Neural progenitor cell (in vitro differentiated cells): ENCODE measurements at places on chromosomes 4 and X. TPM values are rescaled to one million over a fixed set of nuclear protein-coding genes. Genes with fewer than 3 reads are reported as not detected.

DNA sequence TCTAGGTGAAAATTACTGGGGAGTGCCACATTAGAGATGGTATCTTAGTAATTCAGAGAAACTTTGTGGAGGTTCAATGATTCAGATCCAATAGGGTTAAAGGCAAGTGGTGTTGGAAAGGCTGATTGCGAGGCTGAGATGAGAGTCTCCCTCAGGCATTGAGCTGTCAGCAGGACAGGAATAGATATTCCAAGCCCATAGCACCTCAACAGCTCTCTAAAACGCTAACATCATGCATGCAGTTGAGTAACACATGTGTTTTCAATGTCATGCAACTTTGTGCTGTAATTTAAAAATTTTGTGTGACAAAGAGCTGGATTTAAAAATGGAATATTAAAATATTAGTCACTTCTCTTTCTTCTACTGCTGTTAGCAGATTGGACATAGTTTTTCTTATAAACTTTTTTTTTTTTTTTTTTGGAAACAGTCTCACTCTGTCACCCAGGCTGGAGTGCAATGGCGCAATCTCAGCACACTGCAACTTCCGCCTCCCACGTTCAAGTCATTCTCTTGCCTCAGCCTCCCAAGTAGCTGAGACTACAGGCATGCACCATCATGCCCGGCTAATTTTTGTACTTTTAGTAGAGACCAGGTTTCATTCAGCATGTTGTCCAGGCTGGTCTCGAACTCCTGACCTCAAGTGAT lies 173.5 kb upstream of the C1QTNF7 start:
- H3K4me3 ChIP-seq: no peak overlapping the region
- H3K27me3 ChIP-seq: no peaks in the 10 kb centered on the region
- H3K27ac ChIP-seq: no peak overlapping the region
- H3K36me3 ChIP-seq: no peaks in the 10 kb centered on the region
- no peaks in the 10 kb centered on the region for H3K4me1 ChIP-seq

DNA sequence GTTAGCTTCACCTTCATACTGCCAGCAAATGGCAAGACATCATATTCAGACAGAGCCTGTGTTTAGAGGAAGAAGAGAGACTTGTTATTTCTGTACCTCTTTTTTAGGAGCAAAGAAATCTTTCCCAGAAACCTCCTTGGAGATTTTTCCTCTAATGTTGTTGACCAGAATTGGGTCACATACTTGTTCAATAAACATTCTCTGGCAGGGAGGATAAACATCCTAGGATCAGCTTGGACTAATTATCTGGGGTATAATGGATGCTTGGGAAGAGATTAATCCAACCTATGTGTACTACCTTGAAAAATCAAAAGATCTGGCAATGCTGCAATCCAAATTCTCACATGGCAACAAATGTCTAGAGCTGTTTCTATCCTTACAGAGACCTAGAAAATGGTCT lies 8.4 kb upstream of the PRSS12 start:
- H3K27ac ChIP-seq: no peak overlapping the region
- no peaks in the 10 kb centered on the region for H3K27me3 ChIP-seq
- no peak for DNase-seq
- H3K36me3 ChIP-seq: no peaks in the 10 kb centered on the region
- H3K4me1 ChIP-seq: no peaks in the 10 kb centered on the region

DNA sequence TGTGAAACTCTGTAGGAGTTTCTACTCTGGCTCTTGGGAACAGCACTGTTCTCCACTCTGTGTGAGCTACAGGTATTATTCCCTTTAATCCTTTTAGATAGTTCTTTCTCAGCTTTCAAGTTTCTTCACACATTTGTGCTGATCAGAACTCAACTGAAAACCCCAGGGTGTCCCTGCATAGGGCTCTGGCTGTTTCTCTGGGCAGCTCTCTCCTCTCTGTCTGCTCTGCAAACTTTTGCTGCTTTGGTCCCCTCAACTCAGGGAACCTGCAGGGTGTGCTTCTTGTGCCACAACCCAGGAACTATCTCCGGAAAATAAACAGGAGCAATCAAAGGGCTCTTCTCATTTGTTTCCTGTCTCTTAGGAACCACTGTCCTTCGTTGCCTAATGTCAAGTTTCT lies 196.6 kb upstream of the GABRA2 start:
- peak overlapping the region; percentile 21 for H3K27ac ChIP-seq
- no peak overlapping the region for H3K4me3 ChIP-seq
- DNase-seq: peak; percentile 13
- peaks cover 6% of the 10 kb centered on the region for H3K4me1 ChIP-seq

The CFAP99 gene
- total RNA-seq: not detected in 2 replicates

GRCh38 chrX:109619771-109620170 lies 5.2 kb downstream of the KCNE5 start:
- no peaks in the 10 kb centered on the region for H3K4me1 ChIP-seq
- no peaks in the 10 kb centered on the region for H3K36me3 ChIP-seq

GRCh38 chrX:147478899-147479298 lies 432.8 kb upstream of the FMR1 start:
- no peaks in the 10 kb centered on the region for H3K27me3 ChIP-seq
- no peak overlapping the region for H3K27ac ChIP-seq
- no peak overlapping the region for H3K4me3 ChIP-seq
- no peaks in the 10 kb centered on the region for H3K36me3 ChIP-seq
- H3K4me1 ChIP-seq: no peaks in the 10 kb centered on the region

GRCh38 chr4:74855879-74856278 lies 61.6 kb upstream of the BTC start:
- no peaks in the 10 kb centered on the region for H3K4me1 ChIP-seq
- no peak for DNase-seq
- H3K27ac ChIP-seq: no peak overlapping the region
- no peak overlapping the region for H3K4me3 ChIP-seq
- H3K27me3 ChIP-seq: no peaks in the 10 kb centered on the region

The DUSP21 gene
- not detected in 2 replicates for total RNA-seq

DNA sequence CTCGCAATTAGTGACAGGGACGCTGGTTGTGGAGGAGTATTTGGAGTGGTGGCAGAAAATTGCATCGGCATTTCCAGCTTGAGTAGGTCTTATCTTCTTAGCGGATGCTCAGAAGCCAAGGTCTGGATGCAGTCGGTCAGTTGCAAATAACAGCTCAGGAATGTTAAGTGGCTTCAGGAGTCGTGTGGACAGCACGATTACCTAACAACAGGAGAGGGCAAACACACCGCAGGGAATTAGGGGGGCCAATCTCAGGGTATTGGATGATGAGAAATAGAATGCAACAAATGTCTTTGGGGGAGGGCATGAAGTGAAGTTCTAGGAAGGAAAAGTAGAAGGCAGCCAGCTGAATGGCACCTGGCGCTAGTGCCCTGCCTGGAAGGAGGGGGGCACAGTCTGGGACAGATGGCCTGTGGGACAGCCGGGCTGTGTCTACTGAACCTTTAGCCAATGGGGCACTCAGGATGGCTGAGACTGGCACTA lies 11.8 kb downstream of the RASL11B start:
- H3K4me3 ChIP-seq: no peak overlapping the region
- peaks cover 29% of the 10 kb centered on the region for H3K4me1 ChIP-seq
- H3K27me3 ChIP-seq: no peaks in the 10 kb centered on the region
- no peaks in the 10 kb centered on the region for H3K36me3 ChIP-seq

The CABS1 gene
- 0.09 and 0.26 TPM in 2 replicates for total RNA-seq

GRCh38 chr4:20698382-20698781 lies 1.9 kb upstream of the PACRGL start:
- H3K27me3 ChIP-seq: no peaks in the 10 kb centered on the region
- no peak for DNase-seq
- no peaks in the 10 kb centered on the region for H3K36me3 ChIP-seq
- H3K4me3 ChIP-seq: no peak overlapping the region

DNA sequence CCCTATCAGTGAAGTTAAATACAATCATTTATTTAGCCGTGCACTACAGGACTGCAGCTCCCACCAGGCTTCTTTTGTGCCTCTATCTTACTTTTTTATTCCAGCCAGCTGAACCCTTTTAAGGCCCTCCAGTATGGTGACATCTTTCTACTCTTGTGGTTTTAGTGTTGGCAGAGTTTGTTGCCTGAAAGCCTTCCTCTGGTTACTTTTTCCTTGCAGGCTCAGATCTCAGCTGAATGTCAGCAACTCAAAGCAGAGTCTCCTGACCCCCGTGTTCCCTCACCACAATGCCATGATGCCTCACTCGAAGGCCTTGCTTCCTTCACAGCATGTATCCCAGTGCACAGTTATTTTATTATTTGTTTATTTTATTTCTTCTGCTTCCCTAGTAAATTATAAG lies 818.9 kb upstream of the LCORL start:
- H3K27me3 ChIP-seq: no peaks in the 10 kb centered on the region
- peaks cover 6% of the 10 kb centered on the region for H3K4me1 ChIP-seq
- no peak for DNase-seq
- no peaks in the 10 kb centered on the region for H3K36me3 ChIP-seq
- no peak overlapping the region for H3K4me3 ChIP-seq
- H3K27ac ChIP-seq: no peak overlapping the region

DNA sequence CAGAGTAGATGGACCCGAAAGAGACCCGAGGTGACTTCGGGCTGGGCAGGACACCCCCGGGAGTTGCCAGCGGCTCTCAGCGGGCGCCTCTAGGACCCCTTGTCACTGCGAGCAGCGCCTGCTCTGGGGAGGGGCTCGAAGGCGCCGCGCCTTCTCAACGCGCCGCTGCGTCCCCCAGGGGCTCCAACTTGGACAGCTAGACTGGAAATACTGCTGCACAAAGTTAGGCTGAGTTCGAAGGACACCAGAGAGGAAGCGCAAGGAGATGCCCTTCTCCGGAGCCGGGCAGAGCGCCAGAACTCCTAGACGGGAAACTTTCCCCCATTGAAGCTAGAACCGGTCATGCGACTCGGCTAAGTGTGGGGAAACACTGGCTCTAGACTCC lies 493 bp upstream of the KCNIP4 start:
- no peak overlapping the region for H3K27ac ChIP-seq
- peak overlapping the region; percentile 78 for H3K4me3 ChIP-seq
- peak; percentile 46 for DNase-seq
- H3K36me3 ChIP-seq: no peaks in the 10 kb centered on the region

The EFHC2 gene
- total RNA-seq: 1.7 and 3.2 TPM in 2 replicates

DNA sequence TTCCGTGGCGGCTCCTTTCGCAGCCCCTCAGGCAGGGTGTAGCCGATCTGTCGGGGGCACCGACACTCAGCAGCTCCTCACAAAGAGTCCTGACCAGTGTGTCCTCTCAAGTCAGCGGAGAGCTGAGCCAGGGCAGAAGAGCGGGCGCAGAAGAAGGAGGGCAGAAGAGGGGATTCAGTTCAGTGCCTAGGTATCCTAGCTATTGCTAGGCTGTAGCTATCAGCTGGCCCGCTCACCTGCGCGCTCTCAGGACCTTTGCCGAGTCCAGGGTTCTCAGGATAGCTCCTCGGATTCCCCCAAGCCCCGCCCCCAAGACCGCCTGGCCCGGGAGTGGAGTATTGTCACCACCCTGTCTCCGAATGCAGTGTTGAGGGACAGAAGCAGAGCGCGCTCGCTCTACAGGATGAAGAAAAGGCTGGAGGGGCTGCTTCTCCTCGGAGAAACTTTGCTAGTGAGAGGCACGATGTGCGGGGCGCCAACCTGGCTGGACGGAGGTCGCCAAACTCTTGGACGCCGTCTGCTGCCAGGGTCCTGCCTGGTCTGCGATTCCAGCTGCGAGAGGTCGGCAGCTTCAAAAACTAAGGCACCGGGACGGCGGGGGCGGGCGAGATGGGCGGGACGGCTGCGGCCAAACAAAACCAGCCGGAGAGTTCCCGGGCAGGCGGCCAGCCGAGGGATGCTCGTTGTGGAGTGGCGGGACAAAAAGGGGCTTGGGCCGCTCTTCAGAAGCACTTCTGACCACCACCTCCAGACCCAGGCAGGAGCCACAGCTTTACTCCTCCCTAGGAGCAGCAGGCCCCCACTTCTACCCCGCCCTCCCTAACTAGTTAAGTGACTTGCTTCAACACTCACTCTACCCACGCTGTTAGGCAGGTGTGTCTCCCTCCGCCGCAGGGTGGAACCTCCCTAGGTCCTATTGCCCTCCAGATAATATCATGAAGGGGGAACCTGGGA lies at the start of gene XKRX:
Gene XKRX, minus strand, starts transcription at position 258 of the 954 bp plus-strand sequence. CDS start 613 bp downstream, outside the sequence.
- no peaks in the 10 kb centered on the region for H3K4me1 ChIP-seq
- no peak within 1 kb of the TSS for H3K27ac ChIP-seq
- peak within 1 kb of the TSS; percentile 50 for H3K4me3 ChIP-seq
- H3K27me3 ChIP-seq: peaks cover 20% of the 10 kb centered on the region
- no peaks in the 10 kb centered on the region for H3K36me3 ChIP-seq
- peak; percentile 62 for DNase-seq

DNA sequence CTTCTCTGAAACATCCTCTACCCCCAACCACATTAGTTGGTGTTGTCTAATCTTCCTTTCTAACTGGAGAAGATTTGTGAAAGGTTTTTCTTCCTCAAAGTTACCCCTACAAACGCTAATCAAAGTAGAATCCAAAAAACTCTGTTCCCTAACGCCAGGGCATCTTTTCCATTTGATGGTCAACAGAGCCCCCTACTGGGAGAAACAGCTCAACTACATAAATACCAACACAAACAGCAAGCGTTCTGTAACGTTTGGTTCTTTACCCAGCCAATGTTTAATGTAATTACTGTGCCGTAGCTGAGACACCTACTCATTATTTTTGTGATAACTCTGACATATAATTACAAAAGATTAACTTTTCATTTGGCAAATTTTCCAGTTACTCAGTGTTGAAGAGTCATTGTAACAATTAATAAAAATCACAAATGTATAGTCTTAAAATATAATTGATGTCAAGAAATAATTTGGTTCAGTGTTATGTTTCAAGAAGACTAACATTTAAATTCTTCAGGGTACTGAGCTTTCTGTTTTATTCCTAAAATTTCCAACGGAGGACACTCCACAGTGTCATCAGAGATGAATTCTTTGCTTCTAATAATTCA lies 94.9 kb upstream of the TBC1D9 start:
- no peaks in the 10 kb centered on the region for H3K36me3 ChIP-seq
- no peaks in the 10 kb centered on the region for H3K4me1 ChIP-seq
- peak; percentile 80 for DNase-seq
- no peaks in the 10 kb centered on the region for H3K27me3 ChIP-seq
- H3K4me3 ChIP-seq: no peak overlapping the region

DNA sequence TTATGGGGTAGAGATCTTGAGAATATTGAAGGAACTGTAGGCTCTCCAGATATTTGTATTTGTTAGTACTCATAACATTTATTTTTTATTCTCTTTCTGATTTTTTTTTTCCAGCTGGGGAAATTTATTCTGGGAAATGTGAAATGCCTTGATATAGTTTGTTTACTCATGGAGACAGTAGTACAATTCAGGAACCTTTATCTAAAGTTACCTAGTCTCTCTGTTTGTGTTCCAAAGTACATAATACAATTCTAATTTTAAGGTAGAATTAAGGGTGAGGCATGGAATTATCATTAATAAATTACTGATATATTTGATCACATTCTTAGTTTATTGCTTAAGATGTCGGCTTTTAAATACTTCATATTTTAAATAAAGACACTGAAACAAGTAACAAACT lies 114.0 kb downstream of the RS1 start:
- H3K4me3 ChIP-seq: no peak overlapping the region
- no peaks in the 10 kb centered on the region for H3K36me3 ChIP-seq
- no peaks in the 10 kb centered on the region for H3K4me1 ChIP-seq
- DNase-seq: no peak
- no peak overlapping the region for H3K27ac ChIP-seq
- H3K27me3 ChIP-seq: no peaks in the 10 kb centered on the region

- no peaks in the 10 kb centered on the region for H3K27me3 ChIP-seq
- H3K4me3 ChIP-seq: no peak overlapping the region
- no peak for DNase-seq
- H3K36me3 ChIP-seq: no peaks in the 10 kb centered on the region
- no peak overlapping the region for H3K27ac ChIP-seq
- H3K4me1 ChIP-seq: no peaks in the 10 kb centered on the region
Observed at GRCh38 chrX:134469486-134469885, 9.5 kb downstream of the HPRT1 start.

The RAI2 gene
- 0.59 TPM in 1 of 2 replicates, not detected in the other for total RNA-seq

GRCh38 chrX:155313766-155314165 lies 20.6 kb downstream of the CLIC2 start:
- no peak overlapping the region for H3K4me3 ChIP-seq
- no peak for DNase-seq
- no peak overlapping the region for H3K27ac ChIP-seq
- no peaks in the 10 kb centered on the region for H3K27me3 ChIP-seq
